ENCODE measurements at places on chromosomes 1 and 21.

GRCh38 chr1:194277927-194278326, 1091.5 kb upstream of the B3GALT2 start:
- DNase-seq, result no peak

- no peak for DNase-seq
Observed at GRCh38 chr1:44238660-44239059, 25.4 kb downstream of the DMAP1 start.

GRCh38 chr1:165793951-165794350, 25.3 kb upstream of the TMCO1 start:
- DNase-seq, result no peak

- no peak for DNase-seq
Observed at GRCh38 chr1:81432059-81432458, 368.7 kb upstream of the ADGRL2 start.

- DNase-seq, result no peak
Observed at GRCh38 chr1:43062527-43063095, 103.9 kb upstream of the SLC2A1 start.

Data from COR-L47 (cell line).